Left renal pelvis (tissue), 4 donors: ENCODE measurements at places on chromosomes 5 and 9. TPM values are rescaled to one million over a fixed set of nuclear protein-coding genes. Genes with fewer than 3 reads are reported as not detected.

The IL17B gene
- 0.52 TPM for polyA plus RNA-seq

The KIAA0825 gene
- polyA plus RNA-seq = 4.9 TPM

The PLPPR1 gene
- 0.70 TPM for polyA plus RNA-seq

The NKD2 gene
- polyA plus RNA-seq = 7.8 TPM

The PCDHGC4 gene
- polyA plus RNA-seq = 2.9 TPM

The TNFSF15 gene
- polyA plus RNA-seq = 2.0 TPM

The HARS2 gene
- polyA plus RNA-seq = 43.4 TPM

DNA sequence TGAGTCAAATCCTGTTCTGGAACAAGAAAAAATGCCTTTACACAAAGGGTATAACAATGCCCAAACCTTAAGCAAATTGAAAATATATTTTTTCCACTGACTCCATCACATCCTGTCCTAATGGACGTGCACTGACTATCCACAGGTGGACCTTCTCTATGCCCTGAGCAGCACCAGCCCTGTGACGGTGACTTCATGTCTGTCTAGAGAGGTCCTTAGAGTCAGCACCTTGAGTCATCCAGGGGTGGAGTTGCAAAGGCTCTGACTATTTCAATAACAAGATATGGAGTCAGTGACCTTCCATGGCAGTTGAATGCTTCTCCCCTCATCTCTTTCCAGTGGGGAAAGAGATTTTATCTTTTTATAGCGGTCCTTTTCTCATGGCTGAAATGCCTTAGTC, 78.0 kb downstream of the YIPF5 start:
- DNase-seq = no peak

DNA sequence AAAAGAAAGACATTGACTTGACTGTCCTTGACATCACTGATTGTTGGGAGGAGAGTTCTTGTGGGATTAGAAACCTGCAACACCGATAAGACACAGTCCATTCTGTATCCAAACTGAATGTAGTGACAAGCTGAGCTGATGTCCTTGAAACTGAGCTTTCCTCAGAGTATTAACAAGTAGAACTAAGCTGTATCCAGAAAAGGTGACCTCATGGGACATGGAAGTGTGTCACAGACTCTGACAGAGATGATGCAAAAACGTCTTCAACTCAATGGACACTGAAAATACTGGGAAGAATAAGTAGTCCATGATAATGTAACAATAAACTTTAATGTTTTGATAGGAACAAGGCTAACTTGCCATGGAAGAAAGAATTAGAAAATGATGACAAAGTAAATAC, 690.1 kb downstream of the CDH18 start:
- no peak for DNase-seq

GRCh38 chr5:110179321-110179720, 489.6 kb downstream of the MAN2A1 start:
- DNase-seq = no peak

DNA sequence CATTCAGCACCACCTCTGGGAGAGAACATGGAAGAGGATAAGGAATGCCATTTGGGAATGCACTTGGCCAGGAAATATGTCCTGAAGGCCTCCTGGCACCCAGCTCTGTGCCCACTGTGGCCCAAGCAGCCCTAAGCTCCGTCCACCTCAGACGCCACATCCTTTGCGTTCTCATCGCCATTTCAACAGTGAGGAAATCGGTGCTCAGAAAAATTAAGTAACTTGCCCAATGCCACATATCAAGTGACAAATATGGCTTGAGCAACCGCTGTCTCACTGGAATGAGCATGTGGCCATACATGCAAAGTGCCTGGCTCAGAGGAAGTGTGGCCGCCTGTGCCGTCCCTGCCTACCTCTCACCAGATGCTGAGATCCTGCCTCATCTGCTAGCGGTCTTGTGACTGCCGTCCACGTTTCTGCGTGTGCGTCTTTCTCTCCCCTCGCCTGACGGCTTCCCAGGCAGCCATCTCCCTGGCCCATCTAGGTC, 984 bp upstream of the DOK3 start:
- no peak for DNase-seq

GRCh38 chr5:53239301-53239990, 129.9 kb upstream of the MOCS2 start:
- DNase-seq = no peak

DNA sequence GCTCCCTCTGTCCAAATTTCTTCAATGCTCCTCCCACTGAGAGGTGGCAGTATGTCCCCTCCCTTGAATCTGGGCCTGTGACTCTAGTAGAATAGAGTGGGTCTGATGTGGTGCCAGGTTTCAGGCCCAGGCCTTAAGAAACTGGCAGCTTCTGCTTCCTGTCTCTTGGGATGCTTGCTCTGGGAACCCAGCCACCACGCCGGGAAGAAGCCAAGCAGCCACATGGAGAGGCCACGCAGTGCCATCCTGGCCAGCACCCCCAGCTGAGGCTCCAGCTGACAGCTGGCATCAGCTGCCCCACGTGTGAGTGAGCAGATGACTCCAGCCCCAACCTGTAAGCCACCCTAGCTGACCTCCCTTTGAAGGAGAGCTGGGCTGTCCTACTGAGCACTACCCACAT, 7.3 kb upstream of the TSPAN17 start:
- no peak for DNase-seq

DNA sequence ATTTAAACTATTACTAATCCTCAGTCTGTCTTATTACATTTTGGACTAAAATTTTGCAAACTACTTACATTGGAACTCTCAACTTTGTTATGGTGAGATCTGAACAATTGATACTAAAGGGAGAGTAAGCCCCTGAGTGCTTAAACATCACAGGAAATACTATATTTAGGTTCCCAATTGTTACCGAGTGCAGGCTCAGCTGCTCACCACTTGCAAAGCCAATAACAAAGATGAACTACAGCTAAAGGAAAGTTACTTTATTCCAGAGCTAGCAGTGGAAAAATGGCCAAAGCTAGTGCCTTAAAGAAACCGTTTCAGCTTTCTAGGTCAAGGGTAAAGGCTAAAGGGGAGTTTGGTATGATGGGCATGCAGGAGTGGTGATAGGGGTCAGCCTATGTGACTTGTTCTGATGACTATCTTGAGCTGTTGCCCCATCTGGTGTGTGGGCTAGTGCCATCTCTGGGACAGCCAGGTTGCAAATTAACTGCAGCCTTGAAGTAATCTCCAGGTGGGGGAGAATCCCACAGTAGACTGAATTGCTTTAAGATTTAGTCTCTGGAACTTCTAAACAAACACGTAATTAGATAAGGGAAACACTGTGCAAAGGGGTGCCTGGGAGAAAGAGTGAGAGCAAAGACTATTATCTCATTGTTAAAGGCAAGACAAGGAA, 7.8 kb upstream of the NDUFB6 start:
- no peak for DNase-seq

DNA sequence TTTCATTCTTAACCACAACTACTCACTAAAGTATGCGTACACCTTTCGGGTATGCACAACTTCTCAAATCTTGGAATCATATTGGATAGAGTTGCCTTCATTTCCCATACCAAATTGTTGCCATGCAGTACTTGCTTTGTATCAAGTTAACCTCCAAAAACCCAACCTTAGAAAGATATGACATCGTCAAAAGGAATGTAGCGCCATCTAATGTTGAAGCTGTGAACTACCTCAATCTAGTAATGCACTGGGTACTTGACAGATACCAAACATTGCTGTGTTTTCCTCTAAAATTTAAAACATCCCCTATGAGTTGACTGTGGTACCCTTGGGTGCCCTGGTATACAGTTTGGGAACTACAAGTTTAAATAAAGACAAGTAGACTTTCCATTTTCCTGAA, 318.4 kb downstream of the ARL15 start:
- no peak for DNase-seq

- no peak for DNase-seq
These were observed 558.5 kb upstream of the ARRDC3 start for GRCh38 chr5:91941588-91941987.

- DNase-seq = no peak
These were observed 347.8 kb downstream of the TRIM32 start for GRCh38 chr9:117034866-117035265.

- no peak for DNase-seq
These were observed 1.5 kb downstream of the MAMDC4 start for GRCh38 chr9:136853596-136854112.

DNA sequence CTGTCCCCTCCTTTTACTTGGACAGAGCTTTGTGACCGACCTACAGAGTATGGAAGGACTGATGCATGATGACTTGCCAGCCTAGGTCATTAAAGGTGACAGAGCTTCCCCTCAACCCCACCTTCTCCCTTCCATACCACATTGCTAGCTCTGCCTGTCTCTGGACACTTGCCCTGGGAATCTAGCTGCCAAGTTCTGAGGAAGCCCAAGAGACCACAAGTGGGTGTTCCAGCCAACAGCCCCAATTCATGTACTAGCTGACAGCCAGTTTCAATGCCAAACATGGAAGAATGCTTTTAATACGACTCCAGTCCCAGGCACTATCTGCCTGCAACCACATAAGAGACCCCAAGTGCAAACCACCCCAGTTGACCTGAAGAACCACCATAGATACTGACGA, 477.1 kb downstream of the SPOCK1 start:
- DNase-seq = no peak

DNA sequence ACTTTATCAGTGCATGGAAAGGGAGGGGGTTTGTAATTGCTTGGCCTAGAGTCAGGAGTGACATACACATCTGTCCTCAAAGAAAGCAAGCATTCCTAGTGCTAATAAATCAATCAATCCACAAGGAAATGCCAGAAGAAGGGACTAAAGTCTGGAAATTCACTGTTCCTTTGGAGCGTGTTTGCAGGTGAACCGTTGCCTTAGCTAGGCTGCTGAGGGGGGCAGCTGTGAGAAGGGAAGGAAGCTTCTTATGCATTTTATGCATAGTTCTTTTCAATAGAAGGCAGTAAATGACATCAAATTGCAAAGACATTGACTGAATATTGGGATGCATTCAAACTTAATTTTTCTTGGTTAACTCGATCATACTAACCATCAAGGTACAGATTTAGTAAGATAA, 1092.5 kb upstream of the SEMA6A start:
- DNase-seq = no peak

- no peak for DNase-seq
These were observed 29.8 kb upstream of the FBP1 start for GRCh38 chr9:94668928-94669729.

DNA sequence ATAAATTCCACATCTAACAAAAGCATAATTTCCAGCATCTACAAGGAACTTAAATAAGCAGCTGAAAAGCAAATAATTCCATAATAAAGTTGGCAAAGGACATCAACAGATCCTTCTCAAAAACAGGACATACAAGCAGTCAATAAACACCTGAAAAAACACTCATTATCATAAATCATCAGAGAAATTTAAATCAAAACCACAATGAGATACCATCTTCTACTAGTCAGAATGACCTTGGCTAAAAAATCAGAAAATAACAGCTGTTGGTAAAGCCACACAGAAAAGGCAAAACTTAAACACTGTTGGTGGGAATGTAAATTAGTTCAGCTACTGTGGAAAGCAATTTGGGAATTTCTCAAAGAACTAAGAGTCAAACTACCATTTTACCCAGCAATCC, 1371.1 kb upstream of the ACO1 start:
- no peak for DNase-seq

GRCh38 chr5:14212838-14213237, 69.7 kb downstream of the TRIO start:
- DNase-seq = no peak

- DNase-seq = no peak
These were observed 1.7 kb downstream of the RRAGA start for GRCh38 chr9:19050637-19051591.

- no peak for DNase-seq
These were observed 70.1 kb downstream of the PIP5K1B start for GRCh38 chr9:68775003-68775730.

GRCh38 chr9:5352637-5353248, 13.1 kb upstream of the RLN1 start:
- DNase-seq = no peak

DNA sequence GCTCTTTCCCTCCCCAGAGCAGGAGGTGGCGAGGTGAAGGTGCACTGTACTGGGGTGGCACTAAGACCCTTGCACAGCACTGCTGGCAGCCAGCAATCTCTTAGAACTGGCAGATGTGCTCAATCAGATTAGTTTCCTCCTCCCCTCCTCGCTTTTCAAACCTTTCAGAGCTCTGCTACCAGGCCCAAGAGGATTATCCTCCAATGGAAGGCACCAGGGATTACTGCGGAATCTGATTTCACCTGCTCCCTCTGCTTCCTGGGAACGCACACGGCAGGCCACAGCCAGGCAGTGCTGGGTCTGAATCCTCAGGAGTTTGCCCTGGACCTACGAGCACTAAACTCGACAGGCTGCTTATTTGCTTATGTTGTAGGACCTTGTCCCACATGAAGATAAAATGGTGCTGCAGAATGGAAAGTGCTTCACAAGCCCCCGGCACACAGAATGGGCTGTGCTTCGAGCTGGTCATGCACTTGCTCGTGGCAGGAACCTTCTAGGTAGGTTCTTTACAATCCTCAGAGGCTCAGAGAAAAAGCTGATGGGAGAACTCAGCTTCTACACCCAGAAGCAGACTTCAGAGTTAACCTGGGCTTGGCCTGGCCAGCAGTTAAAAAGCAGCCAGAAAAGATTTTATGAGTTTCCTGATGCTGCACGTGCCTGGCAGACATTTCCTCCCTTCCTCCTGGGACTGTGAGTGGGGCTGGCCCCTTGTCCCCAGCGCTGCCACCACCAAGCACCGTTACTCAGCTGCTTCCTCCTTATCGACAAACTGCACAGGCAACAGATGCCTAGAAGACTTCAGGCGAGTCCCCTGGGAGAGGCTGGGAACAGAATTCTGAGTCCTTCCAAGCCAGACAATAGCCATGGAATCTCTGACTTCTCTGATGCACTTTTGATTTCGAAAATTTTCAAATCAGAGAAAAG, 33.1 kb downstream of the FABP6 start:
- no peak for DNase-seq

GRCh38 chr9:93294011-93294410, 110.1 kb downstream of the WNK2 start:
- DNase-seq = no peak

DNA sequence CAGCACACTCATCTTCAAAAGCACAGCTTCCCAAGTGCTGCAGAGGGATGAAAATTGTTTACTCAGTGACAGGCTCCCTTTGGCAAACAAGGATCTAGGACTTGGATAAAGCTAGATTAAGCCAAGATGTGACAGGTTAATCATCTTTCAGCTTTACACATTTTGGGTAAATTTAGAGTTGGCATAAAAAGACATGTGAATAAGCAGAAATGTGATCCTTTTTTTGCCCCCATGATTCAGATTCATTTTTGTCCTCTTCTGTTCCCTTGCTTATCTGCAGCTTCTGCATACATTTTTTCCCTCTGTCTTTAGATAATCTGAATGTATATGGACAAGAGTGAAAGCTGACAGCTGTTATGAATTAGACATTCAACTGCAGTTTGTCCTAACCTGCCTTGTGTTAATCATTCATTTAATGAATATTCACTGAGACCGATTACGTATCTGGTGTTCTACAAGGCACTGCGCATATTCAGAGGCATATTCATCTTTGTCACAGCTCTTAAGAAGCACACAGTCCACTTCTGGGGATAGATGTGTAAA, 19.6 kb downstream of the ADAMTSL1 start:
- DNase-seq = no peak
